ENCODE measurements at places on chromosomes 4 and X.

GRCh38 chr4:152255437-152255836 lies 280.5 kb downstream of the FBXW7 start:
- no peak overlapping the region for H3K27ac ChIP-seq
- no peaks in the 10 kb centered on the region for H3K36me3 ChIP-seq
- H3K4me3 ChIP-seq = no peak overlapping the region
- DNase-seq = no peak
- H3K4me1 ChIP-seq = no peaks in the 10 kb centered on the region
- H3K27me3 ChIP-seq = no peaks in the 10 kb centered on the region

- no peak overlapping the region for H3K27ac ChIP-seq
- no peak overlapping the region for H3K4me3 ChIP-seq
- H3K27me3 ChIP-seq = no peaks in the 10 kb centered on the region
Observed at GRCh38 chr4:132384709-132385108, 764.4 kb upstream of the PCDH10 start.

DNA sequence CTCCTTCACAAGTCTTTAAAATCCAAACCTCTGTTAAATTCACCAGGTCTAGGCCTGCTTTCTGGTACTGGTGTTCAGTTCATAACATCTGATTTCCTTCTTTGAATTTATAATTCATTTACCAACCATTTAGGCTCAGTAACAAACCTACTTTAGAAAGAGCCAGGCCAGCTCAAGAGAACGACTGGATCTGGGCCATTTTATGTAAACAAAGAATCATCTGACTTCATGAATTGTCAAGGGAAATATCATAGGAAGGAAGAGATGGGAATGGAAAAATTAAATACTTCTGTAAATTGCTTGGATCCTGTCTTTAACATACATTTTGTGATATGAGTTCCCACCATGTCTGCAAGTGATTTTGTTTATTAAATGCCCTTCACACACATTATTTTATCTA lies 36.5 kb downstream of the DCHS2 start:
- H3K4me3 ChIP-seq = no peak overlapping the region
- no peaks in the 10 kb centered on the region for H3K27me3 ChIP-seq
- DNase-seq = no peak
- no peak overlapping the region for H3K27ac ChIP-seq
- no peaks in the 10 kb centered on the region for H3K4me1 ChIP-seq

- DNase-seq = no peak
- H3K36me3 ChIP-seq = no peaks in the 10 kb centered on the region
- H3K27me3 ChIP-seq = peaks cover 4% of the 10 kb centered on the region
Observed at GRCh38 chr4:112823606-112824005, 186.7 kb downstream of the LARP7 start.

Measured in large intestine (tissue), 12 donors.